GM12892 (cell line): ENCODE measurements at places on chromosomes 12 and 14.

DNA sequence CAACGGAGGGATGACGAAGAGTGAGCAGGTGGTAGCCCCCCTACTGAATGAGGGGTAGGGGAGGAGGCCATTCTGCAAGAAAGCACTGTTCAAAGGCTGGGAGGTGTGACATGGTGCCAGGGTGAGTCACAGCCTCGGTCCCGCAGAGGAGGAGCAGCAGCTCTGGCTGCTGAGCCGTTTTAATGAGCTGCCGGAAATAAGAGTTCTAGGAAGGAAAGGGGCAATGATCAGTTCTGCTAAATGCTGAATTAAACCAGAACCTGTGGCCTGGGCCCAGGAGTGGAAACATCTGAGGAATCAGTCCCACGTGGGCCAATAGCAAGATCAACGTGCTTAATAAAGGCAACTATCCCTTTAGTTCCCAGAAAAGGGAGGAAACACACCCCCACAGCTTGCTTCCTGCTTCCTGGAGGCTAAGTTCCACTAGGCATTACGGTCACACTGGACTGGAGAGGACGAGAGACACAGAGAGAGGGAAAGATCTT, 3.6 kb downstream of the ABCD4 start:
- DNase-seq = no peak

- DNase-seq = no peak
Observed at GRCh38 chr14:30058401-30058800, 130.8 kb upstream of the PRKD1 start.

- no peak for DNase-seq
Observed at GRCh38 chr14:92958373-92959188, 35.6 kb downstream of the CHGA start.

GRCh38 chr12:120075034-120075616, 41.4 kb downstream of the RAB35 start:
- no peak for DNase-seq

DNA sequence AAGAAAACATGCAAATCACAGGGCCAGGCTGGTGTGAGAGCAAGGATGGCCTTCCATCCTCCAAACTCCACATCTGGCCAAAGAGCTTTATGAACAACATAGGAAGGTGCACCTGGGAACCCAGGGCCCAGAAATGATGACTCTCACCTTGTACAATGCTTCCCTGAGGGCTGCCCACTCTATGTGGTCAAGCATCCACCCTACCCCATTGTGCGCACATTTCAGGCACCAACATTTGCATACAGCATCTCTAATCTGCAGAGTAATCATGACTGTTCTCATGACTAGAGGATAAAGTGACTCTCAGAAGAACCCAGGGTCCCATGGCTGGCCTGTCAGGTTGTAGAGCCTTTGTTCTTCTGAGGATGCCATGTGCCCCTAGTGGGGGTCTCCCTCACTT, 57.2 kb upstream of the NTF3 start:
- DNase-seq = no peak

DNA sequence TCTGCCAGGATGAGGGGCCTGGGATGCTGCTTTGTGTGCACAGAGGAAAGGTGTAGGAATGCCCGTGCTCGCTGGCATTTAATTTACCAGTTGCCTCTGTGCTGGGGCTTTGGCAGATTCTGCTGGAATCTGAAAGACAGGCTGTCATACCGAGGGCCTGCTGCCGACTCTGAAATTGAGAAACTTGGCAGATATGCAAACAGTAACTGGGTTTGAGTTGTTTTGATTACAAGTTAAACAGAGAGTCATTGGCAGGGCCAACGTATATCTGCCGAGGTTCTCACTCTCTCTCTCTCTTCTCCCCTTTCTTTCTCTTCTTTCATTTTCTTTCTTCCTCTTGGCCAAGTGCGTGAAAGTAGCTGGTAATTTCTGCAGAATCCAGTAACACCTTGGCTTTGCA, 618.7 kb downstream of the VRK1 start:
- DNase-seq = no peak

DNA sequence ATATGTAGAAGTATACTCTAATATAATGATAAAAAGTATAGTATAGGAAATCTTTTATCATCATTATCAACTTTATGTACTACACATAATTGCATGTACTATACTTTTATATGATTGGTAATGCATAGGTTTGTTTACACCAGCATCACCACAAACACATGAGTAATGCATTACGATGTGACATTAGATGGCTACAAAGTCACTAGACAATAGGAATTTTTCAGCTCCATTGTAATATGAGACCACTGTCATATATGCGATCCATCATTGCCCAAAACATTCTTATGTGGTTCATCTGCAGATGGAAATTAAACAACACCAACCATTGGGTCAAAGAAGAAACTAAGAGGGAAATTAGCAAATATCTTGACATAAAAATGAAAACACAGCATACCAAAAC, 4.4 kb downstream of the ADAM20 start:
- DNase-seq = no peak

DNA sequence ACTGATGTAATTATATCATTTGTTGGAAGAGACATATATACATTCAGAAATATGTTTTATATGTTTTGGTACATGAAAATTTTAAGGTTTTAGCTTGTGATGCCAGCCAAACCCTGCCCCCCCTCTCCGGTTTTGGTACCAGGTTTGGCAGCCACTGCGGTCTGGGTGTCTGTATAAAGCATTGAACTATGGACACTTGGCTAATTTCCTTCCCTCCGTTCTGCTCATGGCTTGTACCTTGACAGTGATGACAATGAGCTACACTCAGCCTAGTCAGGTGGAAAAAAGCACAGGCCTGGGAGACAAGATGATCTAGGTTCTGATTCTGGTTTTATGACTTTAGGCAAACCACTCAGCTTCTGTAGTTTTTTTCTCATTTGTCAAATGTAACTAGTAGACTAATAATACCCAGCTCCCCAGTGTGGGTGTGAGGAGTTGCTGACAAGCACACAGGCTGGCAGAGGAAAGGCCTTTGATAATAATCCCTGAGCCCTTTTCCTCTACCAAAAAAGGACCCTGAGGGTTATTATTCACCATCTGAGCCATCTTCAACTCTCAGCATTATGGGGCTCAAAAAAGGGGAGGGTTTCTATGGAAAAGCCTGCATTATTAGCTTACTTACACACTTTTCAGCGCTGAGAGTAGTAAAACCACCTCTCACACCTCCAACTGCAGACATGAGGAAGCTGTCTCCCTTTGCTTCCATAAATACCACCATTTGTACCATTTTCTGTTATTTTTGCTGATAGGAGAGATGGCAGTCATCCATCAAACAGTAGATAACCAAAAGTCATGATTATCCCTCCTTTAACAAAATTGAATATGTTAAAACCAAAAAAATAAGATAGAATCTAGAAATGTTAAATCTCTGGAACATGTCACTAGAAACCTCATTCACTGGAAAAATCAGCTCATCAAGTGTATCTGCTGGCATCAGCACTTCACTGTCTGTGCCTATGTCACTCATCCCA, 76.3 kb upstream of the PSMC1 start:
- no peak for DNase-seq

DNA sequence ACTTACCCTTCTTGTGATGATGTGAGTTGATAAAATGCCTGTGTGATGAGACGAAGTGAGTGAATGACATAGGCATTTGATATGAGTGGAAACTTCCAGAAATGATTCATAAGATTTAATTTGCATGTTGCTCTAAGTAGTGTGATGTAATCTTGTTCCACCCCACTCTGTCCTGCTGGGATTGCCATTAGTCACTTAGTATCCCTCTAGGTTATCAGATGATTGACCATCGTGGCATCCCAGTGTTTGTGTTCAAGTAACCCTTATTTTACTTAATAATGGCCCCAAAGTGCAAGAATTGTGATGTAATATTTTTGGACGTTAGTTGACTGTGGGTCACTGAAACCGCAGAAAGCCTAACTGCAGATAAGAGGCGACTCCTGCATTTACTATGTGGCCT, 214.4 kb upstream of the DIO2 start:
- no peak for DNase-seq

DNA sequence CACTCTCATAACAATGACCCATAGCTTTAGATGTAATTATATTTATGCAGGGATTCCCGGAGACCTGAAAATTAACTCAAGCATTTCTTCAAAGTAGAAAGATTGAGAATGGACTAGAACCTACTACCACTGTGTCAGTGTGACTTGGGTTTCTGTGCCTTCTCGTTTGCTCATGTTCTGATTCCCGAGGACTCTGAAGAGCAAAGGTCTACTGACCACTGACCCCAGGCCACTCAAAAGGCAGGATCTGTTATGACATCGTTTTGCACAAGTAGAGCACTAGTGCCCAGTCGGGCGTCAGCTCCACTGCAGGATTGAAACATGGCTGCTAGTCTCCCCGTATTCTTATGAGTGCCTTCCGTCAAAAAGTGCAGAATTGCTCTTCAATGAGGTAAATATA, 53.8 kb upstream of the DHRS4 start:
- DNase-seq = no peak

- no peak for DNase-seq
Observed at GRCh38 chr12:29204521-29204920, 55.4 kb downstream of the FAR2 start.
